ENCODE measurements at places on chromosomes 5 and 9.

DNA sequence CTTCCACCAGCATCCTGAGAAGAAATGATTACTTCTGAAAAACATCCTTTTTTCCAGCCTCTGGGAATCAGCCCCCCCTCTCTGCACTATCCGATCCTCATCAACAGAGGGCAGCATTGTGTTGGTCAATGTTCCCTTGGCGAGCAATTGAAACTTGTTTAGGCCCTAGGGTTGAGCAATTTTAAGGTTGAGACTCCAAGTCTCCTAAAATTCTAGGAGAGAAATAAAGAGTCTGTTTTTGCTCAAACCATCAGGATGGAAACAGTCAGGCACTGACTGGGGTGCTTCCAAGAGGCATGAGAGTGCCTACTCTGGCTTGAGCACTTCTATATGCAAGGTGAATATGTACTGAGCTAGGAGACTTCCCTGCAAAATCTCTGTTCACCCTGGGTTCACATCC is 12.4 kb upstream of the CYFIP2 start:
- peak; percentile 75 for DNase-seq

GRCh38 chr9:20989923-20990341 is 41.5 kb downstream of the HACD4 start:
- DNase-seq: no peak

DNA sequence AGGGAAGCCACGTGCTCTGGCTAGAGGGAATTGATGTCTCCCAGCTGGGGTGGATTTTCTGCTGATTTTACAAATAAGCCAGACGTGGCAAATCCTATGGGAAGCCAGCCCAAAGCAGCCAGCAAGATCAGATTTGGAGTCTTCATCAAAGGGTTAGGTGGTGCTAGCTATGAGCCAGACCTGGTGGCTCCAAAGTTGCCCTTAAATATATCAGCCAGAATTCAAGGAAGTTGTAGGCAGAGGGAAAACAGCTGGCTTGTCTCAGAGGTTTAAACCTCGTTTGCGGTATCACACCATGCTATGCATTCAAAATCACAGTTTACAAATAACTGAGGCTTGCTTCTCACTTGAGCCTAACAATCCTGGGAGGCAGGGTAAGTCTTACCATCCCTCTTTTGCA is 313.2 kb downstream of the MLLT3 start:
- DNase-seq: no peak

DNA sequence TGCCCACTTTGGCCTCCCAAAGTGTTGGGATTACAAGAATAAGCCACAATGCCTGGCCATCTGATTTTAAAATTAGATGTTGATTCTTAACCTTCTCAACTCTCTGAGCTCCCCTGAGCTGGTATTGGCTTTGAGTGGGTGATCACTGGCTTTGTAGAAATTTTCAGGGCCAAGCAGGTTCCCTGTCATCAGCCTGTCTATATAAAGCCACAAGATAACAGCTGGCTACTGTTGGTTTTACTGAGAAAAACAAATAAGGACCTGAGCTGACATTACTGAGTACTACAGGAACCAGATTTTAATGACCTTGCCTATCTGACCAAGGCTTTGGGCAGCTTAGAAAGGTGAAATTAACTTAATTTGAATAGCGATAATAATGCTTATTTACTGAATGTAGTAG is 153.6 kb downstream of the MSX2 start:
- no peak for DNase-seq

- no peak for DNase-seq
Measured at GRCh38 chr9:34343605-34344004, 14.2 kb downstream of the NUDT2 start.

GRCh38 chr5:153972240-153972639 is 66.5 kb downstream of the FAM114A2 start:
- DNase-seq: no peak

- peak; percentile 50 for DNase-seq
Measured at GRCh38 chr5:125411744-125412560, 665.5 kb upstream of the ZNF608 start.

GRCh38 chr9:127197861-127198430 is 66.6 kb upstream of the GARNL3 start:
- no peak for DNase-seq

DNA sequence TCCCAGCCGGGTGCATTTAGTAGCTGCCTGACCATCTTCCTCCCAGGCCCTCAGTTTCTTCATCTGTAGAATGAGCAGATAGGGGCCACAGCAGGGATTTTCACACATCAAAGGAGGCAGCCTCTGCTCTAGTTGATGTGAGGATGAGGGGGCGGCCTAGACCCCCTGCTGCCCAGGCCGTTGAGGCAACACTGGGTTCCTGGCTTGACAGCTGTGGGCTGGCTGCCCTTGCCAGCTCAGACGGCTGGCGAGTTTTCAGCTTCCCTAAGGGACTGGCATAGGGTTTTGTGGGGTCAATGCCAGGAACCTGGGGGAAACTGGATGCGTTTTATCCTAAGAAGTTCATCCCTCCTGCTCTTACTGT is 49.6 kb downstream of the NDST1 start:
- DNase-seq: no peak

GRCh38 chr9:94140791-94141790 is 56.8 kb downstream of the PTPDC1 start:
- no peak for DNase-seq

DNA sequence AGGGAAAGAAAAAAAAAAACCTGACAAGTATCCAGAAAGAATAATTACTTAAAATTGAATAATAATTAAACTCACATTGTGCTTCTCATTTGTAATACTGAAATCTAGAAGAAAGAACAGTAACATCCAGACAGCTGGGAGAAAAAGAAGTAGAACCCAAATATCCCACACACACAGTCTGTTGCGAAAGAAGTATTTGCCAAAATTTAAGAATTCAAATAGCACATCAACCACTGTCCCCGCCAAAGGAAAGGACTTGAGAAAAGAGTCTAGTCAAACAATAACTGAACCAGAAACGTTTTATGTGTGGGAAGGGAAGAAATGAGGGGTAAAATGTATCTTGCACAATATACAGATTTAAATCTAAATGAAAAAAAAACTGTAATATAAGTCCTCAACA is 202.8 kb downstream of the MLLT3 start:
- DNase-seq: no peak

DNA sequence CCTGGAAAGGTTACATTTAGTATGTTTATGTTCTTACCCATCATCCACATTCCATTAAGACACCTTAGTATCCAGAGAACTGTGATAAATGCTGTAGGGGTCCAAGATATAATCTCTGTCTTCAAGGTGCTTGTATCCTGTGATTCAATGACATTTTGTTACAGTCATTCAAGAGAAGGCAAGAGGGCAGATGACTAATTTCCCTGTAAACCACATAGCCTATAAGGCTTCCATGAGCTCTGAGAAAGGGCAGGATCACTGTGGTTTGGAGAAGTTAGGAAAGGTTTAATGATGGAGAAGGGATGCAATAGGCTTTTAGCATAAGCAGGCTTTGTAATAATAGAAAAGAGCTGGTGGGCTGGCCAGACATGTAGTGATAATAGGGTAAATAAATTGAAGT is 40.0 kb downstream of the PAPPA start:
- DNase-seq: no peak

- no peak for DNase-seq
Measured at GRCh38 chr5:14406554-14406849, 175.1 kb upstream of the OTULINL start.

GRCh38 chr5:178086266-178086665 is 27.1 kb upstream of the N4BP3 start:
- DNase-seq: no peak

DNA sequence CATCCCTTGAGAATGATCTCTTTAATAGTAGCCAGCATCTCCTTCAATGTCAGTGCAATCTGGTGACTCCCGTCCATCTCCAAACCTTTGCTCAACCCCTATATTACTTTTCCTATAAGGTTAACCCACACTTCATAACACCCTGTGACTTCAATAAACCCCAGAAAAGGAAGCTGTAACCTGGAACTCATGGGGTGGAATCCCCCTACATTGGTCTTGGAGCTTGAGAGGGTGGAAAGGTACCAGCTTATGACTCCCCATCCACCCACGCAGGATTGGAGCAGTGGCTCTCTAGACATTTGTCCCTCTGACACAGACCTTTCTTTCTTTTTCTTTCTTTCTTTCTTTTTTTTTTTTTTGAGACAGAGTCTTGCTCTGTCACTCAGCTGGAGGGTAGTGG is 54.7 kb upstream of the ZFR start:
- DNase-seq: no peak

DNA sequence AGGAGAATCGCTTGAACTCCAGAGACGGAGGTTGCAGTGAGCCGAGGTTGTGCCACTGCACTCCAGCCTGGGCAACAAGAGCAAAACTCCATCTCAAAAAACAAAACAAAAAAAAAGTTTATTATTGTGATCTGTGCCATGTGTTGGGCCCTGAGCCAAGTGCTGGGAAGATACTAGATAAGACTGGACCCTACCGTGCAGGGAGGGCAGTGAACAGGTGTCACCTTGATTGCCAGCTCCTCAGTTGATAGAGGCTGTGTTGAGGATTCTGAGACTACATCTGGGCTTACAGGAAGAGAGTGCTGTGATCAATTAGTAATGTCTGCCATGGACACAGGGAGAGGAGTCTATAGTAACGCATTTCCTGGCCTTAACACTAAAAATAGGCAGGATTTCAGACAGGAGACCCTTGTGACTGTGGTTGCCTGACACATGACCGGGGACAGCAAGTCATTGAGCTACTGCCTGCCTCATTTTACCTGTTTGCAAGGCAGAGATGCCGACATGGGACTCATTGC is 201.5 kb downstream of the C9orf50 start:
- no peak for DNase-seq

DNA sequence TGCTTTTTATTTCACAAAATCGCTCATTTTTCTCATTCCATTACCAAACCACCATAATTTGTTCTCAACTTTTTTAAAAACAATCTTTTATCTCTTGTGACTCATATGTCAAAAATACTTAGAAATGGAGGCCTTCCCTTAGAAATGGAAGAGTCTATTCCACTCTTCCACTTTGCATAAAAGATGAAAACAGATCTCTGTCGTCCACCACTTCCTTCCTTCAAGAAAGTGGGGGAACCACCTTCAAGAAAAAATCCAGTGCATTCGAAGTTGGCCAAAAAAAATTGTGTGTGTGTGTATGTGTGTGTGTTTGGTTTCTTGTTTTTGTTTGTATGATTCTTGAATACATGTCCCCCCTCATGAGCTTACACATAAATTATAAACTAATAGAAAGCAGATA is 628.8 kb upstream of the DMAC1 start:
- DNase-seq: no peak

GRCh38 chr9:131656356-131657036 is 83.4 kb downstream of the RAPGEF1 start:
- peak; percentile 95 for DNase-seq

- no peak for DNase-seq
Measured at GRCh38 chr5:178545176-178545575, 45.0 kb downstream of the COL23A1 start.

- DNase-seq: no peak
Measured at GRCh38 chr9:88259001-88259400, 120.7 kb upstream of the SPATA31C2 start.

GRCh38 chr5:6910950-6911349 is 197.7 kb downstream of the TENT4A start:
- DNase-seq: no peak

DNA sequence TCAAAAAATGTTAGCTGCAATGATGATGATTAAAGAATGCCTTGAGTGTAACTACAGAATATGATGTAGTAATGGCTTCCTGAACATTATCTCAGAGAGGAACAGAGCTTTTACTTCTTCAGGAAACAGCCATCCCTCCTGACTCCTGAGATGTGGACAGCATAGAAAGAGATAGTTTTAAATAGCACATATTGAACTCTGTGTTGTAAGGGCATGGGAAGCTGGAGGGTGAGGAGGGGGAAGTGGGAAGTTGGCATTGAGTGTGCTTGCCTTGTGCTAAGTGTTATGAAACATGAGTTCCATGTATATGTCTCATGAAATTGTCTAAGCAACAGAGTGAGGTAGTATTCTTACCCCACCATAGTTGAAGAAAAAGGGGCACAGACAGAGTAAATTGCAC is 161.5 kb upstream of the SLC28A3 start:
- no peak for DNase-seq

GRCh38 chr9:122226142-122226757 is 2.5 kb downstream of the LHX6 start:
- no peak for DNase-seq

GRCh38 chr9:3337515-3338225 is 188.1 kb downstream of the RFX3 start:
- no peak for DNase-seq

DNA sequence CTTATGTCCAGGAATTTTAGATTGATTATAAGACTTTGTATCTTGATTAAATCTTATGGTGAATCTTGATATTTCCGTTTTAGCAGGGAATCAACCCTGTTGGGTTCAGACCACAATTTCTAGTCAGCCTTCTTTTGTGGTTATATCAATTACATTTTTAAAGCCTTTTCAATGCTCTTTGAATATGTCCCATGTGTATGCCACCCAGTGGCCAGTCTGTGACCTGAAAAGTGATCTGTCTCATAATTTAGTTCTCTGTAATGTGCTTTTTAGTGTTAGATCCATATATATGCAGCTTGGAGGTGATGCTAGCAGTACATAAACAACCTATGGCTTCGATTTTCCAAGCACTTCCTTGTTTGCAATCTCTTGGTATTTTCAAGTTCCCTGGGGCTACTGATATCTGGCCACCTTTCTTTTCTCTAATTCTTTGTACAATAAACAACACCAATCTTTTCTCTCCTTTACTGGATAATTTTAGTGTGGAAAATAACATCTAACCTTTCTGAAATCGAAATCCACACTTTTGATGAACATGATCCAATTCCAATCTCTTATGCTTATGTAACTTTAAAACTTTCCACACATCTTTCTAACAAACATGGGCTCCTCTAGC is 28.8 kb downstream of the PDE8B start:
- no peak for DNase-seq

- DNase-seq: no peak
Measured at GRCh38 chr5:95925939-95926338, 35.7 kb downstream of the ELL2 start.

- DNase-seq: no peak
Measured at GRCh38 chr5:177107159-177107558, 20.4 kb downstream of the FGFR4 start.

DNA sequence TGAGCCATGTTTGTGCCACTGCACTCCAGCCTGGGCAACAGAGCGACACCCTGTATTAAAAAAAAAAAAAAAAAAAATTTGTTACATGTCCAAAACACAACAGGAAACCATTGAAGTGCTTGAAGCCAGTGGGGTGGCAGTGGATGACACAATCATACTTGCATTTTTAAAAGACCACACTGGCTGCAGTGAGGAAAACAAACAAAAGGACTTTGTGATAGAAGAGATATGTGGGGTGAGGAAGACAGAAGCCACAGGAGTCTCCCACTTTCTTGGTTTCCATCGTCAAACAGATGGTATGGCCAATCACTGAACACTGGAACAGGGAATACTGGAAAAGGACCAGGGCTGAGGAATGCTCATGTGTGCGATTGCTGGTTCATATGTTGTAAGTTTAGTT is 20.9 kb upstream of the COMMD10 start:
- no peak for DNase-seq

- peak; percentile 52 for DNase-seq
Measured at GRCh38 chr5:56845277-56845676, 29.9 kb downstream of the MAP3K1 start.

DNA sequence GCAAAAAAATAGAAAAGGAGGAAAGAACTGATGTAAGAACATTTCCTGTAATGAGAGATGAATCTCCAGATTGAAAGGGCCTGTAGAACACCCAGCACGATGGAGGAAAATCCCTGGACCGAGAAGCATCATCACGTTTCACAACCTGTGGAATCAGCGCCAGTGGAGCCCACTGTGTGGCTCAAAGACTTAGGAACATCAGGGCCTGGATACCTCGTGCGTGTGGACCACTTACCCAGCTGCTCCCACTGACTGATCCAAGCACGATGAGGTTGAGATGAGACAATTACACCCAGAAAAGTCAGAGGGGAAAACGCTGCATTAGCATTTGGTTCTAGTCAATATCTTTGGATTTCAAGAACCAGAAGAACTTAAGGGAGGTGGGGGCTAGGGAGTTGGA is 224.6 kb downstream of the SYK start:
- no peak for DNase-seq

Data from B cell (primary cell).